ENCODE measurements at places on chromosomes 3 and 15. TPM values are rescaled to one million over a fixed set of nuclear protein-coding genes. Genes with fewer than 3 reads are reported as not detected.

Gene FOXP1
- 18.5 TPM for total RNA-seq

Gene CPN2
- not detected for total RNA-seq

Gene YEATS2
- 33.4 TPM for total RNA-seq

Gene POPDC2
- not detected for total RNA-seq

Gene ELL3
- 20.0 TPM for total RNA-seq

Gene GP5
- under 0.01 TPM for total RNA-seq
